GM23248 (cell line): ENCODE measurements at places on chromosomes 1 and 21. TPM values are rescaled to one million over a fixed set of nuclear protein-coding genes. Genes with fewer than 3 reads are reported as not detected.

The ASCL5 gene
- not detected in 2 replicates for polyA plus RNA-seq

DNA sequence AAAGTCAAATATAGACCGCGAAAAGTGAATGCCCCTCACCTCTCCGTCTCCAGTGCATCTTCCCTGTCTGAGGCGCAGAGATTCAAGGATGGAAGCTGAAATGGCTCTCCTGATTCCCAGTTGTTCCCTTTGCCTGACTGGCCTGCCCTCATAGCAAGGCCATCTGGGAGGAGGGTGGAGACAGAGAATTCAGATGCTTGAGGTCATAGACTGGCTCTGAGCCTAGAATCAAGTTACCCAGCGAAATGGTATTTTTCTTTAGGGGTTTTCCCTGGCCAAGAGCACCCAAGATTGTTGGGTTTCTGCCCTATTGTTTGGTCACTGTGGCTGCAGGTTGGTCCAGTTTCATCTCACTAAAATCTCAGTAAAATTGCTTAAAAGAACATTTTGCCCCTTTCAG is 7.2 kb downstream of the METTL13 start:
- peak; percentile 96 for DNase-seq

DNA sequence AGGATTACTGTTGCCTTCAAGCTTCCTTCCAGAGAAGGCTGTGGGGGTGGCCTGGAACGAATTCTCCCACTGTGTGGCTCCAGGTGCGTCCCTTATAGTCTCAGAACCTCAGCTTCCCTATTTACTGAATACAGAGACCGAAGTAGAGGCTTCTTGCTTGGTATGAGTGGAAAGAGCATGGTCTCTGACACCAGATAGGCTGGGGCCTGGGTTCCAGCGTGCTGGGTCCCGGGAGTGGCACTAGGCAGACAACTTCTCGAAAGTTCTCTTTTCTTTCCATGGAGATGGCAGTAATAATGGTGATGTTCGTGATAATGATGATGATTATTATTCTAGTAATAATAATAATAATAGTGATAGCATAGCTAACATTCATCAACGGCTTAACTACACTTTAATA is 161.7 kb downstream of the PTPRU start:
- no peak for DNase-seq

- DNase-seq = no peak
These were observed 153.7 kb downstream of the ELAVL4 start for GRCh38 chr1:50262436-50262835.

DNA sequence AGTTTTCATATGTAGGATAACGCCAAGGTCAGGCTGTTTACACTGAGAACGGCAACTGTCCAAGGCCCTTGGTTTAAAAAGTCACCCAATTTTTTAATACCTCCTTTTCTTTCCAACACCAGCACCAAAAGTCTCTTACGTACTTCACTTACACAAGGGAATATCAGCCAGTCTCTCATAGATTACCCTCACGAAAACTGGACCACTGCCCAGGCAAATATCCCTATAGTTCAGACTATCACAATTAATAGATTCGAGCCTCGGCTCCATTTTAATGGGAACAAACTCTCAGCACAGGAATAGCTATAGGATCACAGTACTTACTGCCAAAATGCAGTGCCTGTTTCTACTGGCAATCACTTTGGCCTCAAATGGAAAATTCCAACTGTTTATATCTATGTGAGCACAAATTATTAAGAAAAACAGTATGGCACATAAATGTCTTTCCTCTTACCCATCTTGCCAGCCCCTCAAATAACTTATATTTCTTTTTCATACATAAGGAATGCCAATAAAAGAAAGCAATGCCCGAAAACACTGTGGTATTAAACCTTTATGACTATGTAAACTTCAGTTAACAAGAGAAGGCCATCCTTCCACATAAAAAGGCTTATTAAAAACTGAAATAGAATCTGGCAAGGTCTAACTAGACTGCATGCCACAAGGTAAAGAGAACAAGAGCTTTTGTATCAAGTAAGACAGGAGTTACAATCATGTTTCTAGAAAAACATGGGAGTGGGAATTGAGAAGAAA is 97.8 kb downstream of the SLC45A1 start:
- no peak for DNase-seq

GRCh38 chr1:110508028-110508940 is 10.7 kb downstream of the KCNA10 start:
- peak; percentile 52 for DNase-seq

GRCh38 chr21:25292396-25292795 is 314.9 kb downstream of the MRPL39 start:
- DNase-seq = no peak

GRCh38 chr1:201272799-201273198 is 10.5 kb upstream of the PKP1 start:
- DNase-seq = no peak

The ALPL gene
- 0.35 and 0.95 TPM in 2 replicates for polyA plus RNA-seq

GRCh38 chr21:35219291-35219690 is 170.2 kb upstream of the RUNX1 start:
- DNase-seq = no peak

The SELL gene
- not detected in 2 replicates for polyA plus RNA-seq

GRCh38 chr1:185825556-185825955 is 91.4 kb downstream of the HMCN1 start:
- DNase-seq = peak; percentile 25

DNA sequence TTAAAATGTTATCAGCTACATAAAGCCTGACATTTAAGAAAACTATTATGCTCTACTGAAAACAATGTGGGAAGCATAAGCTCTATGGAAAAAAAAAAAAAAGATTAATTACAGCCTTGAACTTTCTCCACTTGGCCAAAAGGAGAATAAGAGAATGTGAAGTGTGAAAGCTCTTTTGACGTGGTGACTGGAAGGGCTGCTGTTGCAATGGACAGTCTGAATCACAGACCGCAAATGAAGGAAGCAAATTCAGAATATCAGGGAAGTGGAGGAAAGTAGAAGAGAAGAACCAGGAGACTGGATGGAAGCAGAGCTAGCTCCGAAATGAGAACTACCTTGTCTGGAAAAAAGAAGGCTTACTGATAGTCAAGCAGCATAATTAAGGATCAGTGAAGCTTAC is 106.8 kb downstream of the AK5 start:
- no peak for DNase-seq

GRCh38 chr1:8441426-8441825 is 123.5 kb downstream of the SLC45A1 start:
- no peak for DNase-seq

DNA sequence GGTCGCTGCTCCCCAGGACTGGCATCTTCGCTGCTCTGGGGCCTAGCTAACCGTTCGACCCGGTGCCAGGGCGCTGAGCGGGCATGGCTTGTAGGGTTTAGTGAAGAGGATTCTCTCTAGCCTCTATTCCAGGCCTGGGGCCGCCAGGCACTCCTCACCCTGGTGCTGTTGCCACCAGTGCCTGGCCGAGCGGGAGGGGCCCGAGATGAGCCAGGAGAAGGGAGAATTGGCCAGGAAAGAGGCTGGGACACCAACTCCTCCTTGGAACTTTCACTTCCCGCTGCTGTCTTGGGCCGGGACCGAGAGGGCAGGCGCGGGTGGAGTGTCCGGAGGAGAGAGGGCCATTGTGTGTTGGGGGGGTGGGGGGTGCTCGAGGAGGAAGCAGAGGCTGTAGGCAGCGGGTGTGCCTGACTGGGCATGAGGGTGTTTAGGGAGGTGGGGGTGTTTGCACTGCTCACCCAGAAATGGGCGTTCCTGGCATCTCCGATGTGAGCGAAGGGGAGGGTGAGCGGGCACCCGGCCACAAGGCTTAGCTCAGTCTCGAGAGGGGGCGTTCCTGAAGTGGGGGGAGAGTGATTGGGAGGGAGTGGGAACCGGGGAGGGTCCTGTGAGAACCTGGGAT is 772 bp downstream of the ADAM15 start:
- DNase-seq = peak; percentile 69

The LINGO4 gene
- not detected in 2 replicates for polyA plus RNA-seq

DNA sequence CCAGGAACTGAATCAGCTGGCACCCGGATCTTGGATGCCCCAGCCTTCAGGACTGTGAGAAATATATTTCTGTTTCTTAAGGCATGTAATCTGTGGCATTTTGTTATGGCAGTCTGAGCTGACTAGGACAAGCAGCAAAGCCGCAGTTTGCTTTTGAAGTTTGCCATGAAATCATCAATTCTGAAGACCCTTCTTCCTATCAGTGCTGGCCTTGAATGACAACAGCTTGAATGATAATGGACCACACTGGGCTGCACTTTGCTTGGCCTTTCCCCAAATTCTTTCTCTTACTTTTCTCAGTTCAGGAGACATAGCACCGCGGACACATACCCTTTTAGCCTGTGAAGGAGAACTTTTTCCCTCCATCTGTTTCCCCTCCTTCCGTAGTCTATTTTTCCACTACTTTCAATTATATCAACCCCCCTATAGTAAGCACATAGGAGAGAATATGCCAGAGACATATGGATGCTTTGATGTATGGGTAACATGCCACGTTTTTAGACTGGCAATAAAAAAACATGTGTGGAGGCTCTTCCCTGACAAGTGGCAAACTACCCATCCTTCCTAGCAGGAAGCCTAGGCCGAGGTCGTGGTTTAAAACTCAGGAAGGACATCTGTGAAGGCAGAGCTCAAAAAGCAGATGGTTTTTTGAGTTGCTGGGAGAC is 42.9 kb downstream of the HLX start:
- no peak for DNase-seq

The LPAR3 gene
- not detected in 2 replicates for polyA plus RNA-seq

The MTMR11 gene
- polyA plus RNA-seq = 11.9 and 12.4 TPM in 2 replicates

- no peak for DNase-seq
These were observed 178.8 kb downstream of the FGGY start for GRCh38 chr1:59475737-59476136.

DNA sequence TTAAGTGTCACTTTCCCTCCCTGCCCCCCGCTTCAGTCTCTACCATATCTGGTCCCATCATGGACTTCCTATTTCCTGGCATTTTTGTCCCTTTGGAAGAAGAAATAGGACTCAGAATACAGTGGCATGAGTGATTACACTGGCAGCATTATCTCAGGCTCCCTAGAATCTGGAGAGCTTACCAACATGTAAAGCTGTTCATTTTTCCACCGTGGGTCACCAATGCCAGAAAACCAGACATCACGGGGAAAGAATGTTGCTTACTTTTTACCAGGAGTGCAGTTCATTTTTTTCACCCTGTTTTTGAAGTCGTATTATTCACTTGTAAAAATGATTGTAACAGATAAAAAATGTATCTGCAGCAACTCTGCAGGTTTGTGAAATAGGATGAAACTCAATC is 44.8 kb downstream of the BACH1 start:
- DNase-seq = peak; percentile 80

DNA sequence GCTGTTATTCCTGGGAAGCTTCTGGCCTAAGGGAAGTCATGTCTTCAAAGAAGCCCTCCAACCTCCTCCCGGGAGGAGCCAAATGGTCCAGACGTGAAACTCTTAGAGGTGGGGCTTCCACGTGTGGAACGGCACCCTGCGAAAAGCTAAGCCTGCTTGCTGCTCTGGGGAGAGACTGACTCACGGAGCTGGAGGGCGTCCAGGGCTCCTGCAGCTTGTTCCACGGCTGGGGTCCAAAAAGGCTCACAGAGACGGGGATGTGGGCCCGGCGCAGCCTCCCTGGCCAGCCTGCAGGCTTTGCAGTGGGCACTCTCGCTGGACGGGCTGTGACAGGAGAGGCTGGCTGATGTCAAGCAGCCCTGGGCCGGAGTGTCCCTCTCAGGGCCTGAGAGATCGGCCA is 105.1 kb downstream of the COLGALT2 start:
- peak; percentile 93 for DNase-seq

DNA sequence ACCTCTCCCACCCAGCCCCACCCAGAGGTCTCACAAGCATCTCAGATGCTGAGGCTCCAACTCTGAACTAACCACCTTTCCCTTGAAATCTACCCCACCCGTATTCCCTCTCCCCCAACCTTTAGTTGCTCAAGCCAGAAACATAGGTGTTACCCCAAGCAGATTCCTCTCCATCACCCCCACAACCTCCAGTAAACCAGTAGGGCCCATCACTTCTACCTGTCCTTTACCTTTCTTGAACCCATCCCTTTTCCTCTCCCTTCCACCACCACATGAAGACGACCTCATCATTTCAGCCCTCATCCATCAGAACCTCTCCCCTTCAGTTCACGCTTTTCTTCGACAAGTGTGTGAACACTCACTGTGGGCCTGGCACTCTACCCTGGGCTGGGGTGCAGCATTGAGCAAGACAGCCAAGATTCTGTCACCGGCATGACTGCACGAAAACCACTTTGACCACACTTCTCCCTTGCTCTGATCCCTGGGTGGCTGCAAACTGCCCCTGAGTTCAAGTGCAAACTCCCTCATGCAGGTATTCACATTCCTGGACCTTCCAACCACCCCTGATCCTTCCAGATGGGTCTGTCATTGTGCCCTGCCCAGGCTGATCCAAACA is 65.5 kb upstream of the LAPTM5 start:
- DNase-seq = peak; percentile 46

- no peak for DNase-seq
These were observed 172.7 kb downstream of the CRB1 start for GRCh38 chr1:197440715-197441114.

The LAMTOR2 gene
- polyA plus RNA-seq = 140 and 143 TPM in 2 replicates

DNA sequence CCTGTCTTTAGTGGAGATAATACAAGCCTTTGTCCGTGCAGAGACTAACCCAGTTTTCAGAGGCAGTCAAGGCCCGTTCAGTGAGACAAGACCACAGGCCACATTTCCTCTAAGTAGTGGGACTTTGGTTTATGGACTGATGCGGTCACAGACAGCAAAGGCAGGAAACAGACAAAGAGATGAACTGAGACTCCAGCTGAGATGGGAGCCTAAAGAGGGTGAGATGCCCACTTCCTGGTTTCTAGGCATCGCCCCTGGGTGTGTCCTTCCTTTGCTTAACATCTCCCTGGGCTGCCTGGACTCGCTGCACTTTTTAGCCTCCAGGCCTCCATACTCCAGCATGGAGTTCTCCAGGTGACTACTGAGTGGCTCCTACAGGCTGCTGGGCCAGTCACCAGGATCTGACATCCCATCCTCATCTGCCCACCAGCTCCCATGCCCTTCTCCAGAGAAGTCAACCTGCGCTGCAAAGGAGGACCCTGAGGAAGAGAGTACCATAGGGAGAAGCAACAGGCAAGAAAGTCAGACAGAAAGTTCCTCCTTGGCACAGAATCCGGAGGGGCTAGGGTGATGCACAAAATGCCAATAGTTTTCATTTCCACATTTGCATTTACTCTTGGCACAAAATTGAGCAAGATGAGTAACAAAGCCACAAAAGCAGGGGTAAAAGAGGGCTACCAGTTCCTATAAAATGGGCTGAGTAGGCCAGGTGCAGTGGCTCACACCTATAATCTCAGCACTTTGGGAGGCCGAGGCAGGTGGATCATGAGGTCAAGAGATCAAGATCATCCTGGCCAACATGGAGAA is 15.1 kb downstream of the THEMIS2 start:
- DNase-seq = no peak
